ENCODE measurements at places on chromosomes 5 and 9. TPM values are rescaled to one million over a fixed set of nuclear protein-coding genes. Genes with fewer than 3 reads are reported as not detected.
A peak's percentile ranks its signal among the peaks of the same experiment; 100 is the strongest.

- no peak for DNase-seq
Observed at GRCh38 chr5:132771503-132771998, 5.5 kb downstream of the SEPTIN8 start.

The GMCL2 gene
- total RNA-seq, result not detected

DNA sequence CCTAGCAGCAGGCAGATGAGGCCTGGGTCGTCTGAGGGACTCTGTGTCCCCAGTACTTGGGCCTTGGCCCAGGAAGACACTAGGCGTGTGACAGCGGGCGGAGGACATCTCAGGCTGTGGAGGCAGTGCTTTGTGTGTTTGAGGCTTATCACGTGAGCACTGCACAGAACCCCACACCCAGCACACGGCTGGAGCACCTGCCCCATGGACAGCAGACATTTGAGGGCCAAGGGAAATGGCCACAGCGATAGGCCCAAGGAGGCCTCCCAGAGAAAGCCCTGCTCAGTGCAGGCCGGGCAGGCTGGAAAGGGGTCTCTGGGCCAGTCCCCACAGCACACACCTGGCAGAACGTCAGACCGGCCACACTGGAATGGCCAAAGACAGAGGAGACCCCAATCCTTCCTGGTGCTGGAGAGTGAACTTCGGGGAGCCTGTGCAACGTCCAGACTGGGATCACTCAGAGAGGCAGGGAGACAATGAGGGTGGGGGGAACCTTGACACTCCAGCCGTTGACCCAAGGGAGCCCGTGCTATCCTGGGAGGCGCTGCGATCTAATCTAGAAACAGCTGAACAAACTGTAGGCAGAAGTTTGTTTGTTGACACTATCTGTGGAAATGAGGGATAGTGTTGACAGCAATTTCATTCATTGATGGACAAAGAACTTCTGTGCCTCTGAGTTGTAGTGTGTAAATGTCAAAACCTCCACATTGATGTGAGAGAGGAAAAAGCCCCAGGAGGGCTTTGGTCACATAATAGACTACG, 19.6 kb upstream of the FLT4 start:
- DNase-seq, result no peak

GRCh38 chr9:134434894-134435506, 108.7 kb downstream of the RXRA start:
- DNase-seq, result peak; percentile 94

The CDH10 gene
- total RNA-seq, result 0.55 TPM

GRCh38 chr5:3958389-3958788, 362.8 kb downstream of the IRX1 start:
- no peak for DNase-seq

The AGXT2 gene
- not detected for total RNA-seq

- no peak for DNase-seq
Observed at GRCh38 chr9:100427366-100428263, 672 bp downstream of the MSANTD3 start.

The SLC36A3 gene
- total RNA-seq, result not detected

DNA sequence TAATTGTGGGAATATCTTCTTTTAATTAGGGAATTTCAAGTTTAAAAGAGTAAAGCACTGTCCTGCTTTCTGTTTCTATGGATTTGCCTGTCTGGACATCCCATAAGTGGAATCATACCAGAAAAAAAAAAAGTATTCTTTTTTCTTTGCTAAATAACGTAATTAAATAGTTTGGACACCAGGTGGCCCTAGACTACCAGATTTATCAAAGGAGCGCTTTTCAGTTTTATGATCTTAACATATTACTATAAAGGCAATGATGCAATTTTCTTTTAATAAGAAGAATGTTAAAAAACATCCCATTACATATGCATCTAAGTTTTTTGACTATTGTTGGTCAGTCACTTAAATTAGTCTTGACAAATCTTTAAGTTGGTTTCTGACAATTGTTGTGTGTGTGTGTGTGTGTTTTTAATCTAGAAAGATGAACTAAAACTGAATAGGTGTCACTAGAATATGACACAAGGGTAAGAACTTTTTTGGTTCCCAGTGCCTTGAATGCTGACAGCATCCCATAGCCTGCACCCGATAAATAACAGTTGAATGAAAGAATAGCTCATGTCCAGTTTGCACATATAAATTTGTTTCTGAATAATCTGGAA, 49.5 kb downstream of the C5orf22 start:
- no peak for DNase-seq
